ENCODE measurements at places on chromosomes 2 and 18. TPM values are rescaled to one million over a fixed set of nuclear protein-coding genes. Genes with fewer than 3 reads are reported as not detected.

Gene RGPD4
- not detected for total RNA-seq

Gene CNDP1
- total RNA-seq, result 0.15 TPM

Gene SNTG2
- total RNA-seq, result not detected

Gene CXCR1
- total RNA-seq, result not detected

Gene SRD5A2
- not detected for total RNA-seq
